Activated naive CD8-positive, alpha-beta T cell treated with anti-CD3 and anti-CD28 coated beads, Interleukin-2, amount 10 ng/mL, durations not matched to agents 7 days and 5 days (primary cell): ENCODE measurements at places on chromosomes 16 and 17.

DNA sequence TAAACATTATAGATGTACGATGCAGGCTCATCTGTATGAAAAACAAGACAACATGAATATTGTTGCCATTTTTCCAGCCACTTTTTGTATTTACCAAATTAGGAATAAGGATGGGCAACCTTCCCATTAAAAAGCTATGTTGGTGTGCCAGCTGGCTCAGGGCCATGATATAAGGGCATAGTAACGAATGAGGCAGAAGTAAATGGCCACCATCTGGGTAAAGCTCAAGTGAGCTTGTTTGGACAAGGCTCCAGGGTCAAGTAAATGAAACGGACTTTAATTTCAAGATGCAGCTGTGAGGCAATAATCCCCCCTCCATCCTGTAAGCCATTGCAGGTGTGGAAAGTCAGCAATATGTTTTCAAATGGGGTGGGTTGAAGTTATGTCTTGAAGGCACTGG is 930.9 kb upstream of the CDH8 start:
- no peak for DNase-seq

GRCh38 chr16:3099732-3100499 is 822 bp upstream of the ZSCAN10 start:
- DNase-seq, result peak; percentile 94

GRCh38 chr17:44850025-44850424 is 2.3 kb downstream of the HIGD1B start:
- DNase-seq, result no peak

GRCh38 chr16:84720177-84720579 is 20.4 kb downstream of the USP10 start:
- DNase-seq, result no peak

- DNase-seq, result no peak
Observed at GRCh38 chr16:77897129-77897437, 108.7 kb downstream of the VAT1L start.

DNA sequence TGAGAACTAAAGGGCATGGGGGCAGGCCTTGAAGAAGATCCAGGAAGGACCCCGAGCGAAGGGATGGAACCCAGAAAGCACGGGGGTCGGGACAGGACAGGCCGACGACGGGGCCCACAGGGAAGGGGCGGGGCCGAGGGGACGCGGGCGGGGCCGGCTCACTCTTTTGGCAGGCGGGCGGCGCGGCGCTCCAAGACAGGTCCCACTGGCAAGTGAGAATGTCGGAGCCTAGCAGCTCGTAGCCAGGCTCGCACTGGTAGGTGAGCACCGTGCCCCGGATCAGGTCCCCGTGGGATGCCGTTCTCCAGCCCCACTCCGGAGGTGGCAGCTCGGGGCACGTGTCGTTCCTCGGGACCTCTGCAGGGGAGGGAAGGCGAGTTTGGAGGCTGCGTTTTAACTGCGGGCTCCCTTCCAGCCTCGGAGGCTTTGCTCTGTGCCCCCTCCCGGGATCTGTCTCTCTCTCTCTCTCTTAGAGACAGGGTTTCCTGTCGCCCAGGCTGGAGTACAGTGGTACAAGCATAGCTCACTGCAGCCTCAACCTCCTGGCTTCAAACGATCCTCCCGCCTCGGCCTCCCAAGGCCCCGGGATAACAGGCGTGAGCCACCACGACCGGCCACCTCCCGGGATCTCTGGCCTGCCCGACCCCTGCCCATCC is 13.7 kb upstream of the CDIPT start:
- DNase-seq, result peak; percentile 53

- no peak for DNase-seq
Observed at GRCh38 chr16:87246269-87247065, 70.7 kb downstream of the C16orf95 start.

DNA sequence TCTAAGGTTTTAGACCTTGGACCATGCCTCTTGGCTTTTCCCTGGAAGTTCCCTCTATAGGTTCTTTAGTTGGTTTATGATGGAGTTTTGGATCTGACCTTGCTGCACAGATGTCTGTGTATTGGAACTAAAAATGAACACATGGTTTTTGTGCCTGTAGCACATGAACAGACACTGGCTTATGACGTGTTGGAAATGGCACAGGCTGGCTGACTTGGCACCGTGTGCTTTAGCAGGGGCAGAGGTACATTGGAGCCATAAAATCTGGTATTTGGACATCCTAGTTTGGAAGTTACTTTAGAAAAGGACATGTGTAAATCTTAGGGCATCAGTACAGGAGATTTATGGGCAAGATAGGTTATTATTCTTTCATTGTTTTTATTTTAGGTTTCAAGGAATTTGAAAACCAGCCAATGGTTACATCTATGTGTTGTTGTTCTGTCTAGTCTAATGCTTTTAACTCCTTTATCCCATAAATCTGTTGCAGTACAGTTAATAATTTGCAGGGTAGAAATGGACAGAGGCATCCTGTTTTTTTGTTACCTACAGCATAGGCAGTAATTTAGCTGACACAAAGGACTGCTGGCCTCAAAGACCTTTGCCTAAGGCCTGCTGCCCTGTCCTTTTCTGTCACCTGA is 6.0 kb downstream of the SOCS7 start:
- no peak for DNase-seq

DNA sequence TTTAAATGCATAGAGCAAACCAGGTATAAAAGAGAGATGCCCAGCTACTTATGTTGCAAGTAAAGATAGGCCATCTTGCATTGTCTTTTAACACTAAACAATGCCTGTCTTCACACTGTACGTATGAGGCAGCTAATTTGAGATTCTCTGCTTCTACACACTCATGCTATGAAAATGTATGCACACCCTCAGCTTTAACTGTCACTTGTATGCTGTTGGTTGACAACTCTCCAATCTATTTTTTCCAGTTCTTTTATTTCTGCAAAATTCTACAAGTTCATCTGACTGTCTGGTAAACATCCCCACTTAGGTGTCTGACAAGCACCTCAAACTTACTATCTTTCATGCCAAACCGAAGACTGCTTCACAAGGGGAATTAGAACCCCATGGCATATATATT is 131.7 kb upstream of the SOX9 start:
- DNase-seq, result no peak
